ENCODE measurements at places on chromosomes 6 and 20.

GRCh38 chr20:45121388-45121787 is 2.9 kb downstream of the WFDC12 start:
- no peak for DNase-seq

DNA sequence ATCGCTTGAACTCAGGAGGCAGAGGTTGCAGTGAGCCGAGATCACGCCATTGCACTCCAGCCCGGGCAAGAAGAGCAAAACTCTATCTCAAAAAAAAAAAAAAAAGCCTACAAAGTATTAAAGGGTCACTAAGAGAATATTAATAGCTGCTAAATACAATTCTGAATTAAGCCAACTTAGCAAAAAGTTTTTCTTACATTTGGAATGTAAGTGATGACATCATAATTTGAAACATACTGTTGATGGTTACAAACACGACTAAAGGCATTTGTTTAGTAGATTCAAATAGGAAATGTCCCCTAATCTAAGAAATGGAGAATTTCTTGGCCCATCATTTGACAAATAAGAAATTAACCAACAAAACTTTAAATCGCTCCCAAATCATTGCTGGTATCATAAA is 282.8 kb downstream of the RNGTT start:
- DNase-seq = no peak

DNA sequence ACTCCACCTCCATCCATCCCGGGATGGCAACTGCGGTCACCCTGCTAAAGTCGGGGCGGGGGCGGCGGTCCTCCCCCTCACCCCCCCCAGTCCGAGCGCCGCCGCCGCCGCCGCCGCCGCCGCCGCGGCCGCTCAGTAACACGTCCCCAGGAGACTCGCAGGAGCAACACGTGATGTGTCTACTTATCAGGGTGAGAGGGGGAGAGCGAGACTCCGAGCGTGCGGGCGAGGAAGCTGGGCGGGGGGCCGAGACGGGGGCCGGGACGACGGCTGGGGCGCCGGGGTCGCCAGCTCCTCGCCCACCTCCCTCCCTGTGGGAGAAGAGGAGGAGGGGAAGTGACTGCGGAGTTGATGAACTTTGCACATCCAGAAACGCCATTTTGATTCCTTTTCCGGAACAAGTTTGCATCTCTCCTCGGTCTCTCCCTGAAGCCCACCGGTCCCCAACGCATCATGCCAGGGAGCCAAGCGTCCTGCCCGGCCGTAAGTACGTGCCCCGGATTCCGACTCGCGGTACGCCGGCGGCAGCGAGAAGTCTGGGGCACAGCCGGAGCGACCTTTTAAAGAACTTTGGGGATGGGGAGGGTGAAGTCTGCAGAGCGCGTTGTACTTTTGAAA is at the start of gene RREB1:
RREB1 (plus strand) TSS at position 384 of the 618 bp plus-strand sequence. CDS start 73,951 bp downstream, outside the sequence.
- DNase-seq = peak; percentile 15

- no peak for DNase-seq
These were observed 426.7 kb upstream of the ID4 start for GRCh38 chr6:19410481-19410880.

DNA sequence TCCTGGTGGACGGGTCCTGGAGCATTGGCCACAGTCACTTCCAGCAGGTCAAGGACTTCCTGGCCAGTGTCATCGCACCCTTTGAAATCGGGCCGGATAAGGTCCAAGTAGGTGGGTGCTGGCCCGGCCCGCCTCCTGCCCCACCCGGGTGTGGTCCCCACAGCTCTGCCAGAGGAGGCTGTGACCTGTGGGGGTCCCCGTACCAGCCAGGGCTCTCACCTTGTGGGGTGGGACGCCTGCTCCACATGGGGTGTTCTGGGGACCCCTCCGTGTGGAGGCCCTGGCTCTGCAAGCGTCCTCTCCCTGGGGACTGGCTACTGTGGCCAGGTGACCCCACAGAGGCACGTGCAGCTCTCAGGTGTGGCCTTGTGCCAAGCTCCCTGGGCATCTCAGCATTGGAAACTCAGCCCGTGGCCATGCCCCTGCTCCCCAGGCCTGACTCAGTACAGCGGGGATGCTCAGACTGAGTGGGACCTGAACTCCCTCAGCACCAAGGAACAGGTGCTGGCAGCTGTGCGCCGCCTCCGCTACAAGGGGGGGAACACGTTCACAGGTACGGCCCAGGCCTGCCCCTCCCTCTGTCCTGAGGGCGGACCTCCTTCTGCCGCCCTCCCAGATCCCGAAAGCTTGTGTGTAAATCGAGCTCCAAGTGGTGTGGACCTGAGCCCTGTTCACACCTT is 14.7 kb downstream of the COL20A1 start:
- DNase-seq = no peak

DNA sequence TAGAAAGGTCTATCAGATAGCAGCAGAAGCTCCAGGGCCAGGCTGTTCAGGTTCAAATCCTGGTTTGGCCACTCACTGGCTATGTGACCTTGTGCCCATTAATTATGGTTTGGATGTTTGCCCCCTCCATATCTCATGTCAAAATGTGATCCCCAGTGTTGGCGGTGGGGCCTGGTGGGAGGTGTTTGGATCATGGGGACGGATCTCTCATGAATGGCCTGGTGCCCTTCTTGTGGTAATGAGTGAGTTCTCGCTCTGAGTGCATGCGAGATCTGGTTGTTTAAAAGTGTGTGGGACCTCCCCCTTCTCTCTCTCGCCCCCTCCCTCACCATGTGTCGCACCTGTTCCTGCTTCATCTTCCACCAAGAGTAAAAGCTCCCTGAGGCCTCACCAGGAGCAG is 240.9 kb downstream of the LRFN2 start:
- no peak for DNase-seq

Measured in NCI-H1930 (cell line).